ENCODE measurements at places on chromosomes 5 and 9.

GRCh38 chr5:157671592-157672330 is 428 bp downstream of the C5orf52 start:
- DNase-seq: no peak

GRCh38 chr9:127975376-127976315 is 5.1 kb downstream of the EEIG1 start:
- DNase-seq: no peak

GRCh38 chr5:61706751-61707150 is 374.7 kb downstream of the ZSWIM6 start:
- DNase-seq: no peak

GRCh38 chr5:116502616-116503015 is 72.0 kb downstream of the SEMA6A start:
- DNase-seq: peak; percentile 59

GRCh38 chr5:15374886-15375285 is 125.1 kb upstream of the FBXL7 start:
- DNase-seq: no peak

GRCh38 chr5:149386166-149386565 is 7.1 kb upstream of the IL17B start:
- DNase-seq: no peak

- DNase-seq: peak; percentile 83
These were observed 11.4 kb downstream of the GCNT4 start for GRCh38 chr5:75040973-75041372.

- DNase-seq: no peak
These were observed 116.9 kb downstream of the DENND1A start for GRCh38 chr9:123812984-123813383.

- no peak for DNase-seq
These were observed 7.5 kb downstream of the CMBL start for GRCh38 chr5:10300246-10300645.

DNA sequence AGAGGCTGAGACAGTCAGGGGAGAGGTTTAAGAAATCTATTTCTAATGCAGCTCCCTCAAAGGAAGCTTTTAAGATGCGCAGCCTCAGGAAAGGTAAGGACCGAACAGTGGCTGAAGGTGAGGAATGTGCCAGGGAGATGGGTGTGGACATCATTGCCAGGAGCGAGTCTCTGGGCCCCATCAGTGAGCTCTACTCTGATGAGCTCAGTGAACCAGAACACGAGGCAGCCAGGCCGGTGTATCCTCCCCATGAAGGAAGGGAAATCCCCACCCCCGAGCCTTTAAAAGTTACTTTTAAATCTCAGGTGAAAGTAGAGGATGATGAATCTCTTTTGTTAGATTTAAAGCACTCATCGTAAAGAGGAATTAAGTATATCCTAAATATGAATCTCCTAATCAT is 8.2 kb downstream of the CAVIN4 start:
- DNase-seq: no peak

DNA sequence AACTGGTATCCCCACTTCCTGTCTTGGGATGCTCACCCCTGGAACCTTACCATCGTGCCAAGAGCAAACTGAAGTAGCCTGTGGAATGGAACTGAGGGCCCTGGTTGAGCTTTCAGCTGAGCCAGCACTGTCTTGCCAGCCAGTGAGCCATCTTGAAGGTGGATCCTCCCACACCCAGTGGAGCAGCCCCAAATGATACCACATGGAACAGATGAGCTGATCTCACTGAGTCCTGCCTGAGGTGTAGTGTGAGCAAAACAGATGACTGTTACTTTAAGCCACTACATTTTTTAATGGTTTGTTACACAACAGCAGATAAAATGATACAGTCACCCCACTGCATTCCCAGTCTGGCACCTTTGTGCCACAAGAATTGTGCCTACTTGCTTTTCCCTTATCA is 2.2 kb upstream of the PCYOX1L start:
- DNase-seq: no peak

- DNase-seq: no peak
These were observed 395 bp downstream of the TLN1 start for GRCh38 chr9:35731415-35732184.

DNA sequence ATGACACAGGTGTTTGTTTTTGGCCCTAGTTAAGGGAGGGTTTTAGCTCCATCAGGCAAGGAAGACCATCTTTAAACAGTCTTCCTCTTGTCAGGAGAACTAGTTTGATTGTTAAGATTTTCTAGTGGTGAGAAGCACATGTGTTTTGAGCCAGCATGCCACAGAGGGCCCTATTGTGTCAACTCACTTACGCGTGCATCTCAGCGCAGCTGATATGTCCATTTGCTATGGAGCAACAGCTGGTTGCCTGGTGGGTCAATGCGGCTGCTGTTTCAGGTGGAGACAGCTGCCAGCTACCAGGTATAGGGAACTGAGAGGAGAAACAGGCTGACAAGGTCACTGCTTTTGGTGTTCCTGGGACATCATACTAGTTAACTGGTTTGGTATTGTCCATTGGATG is 100.5 kb upstream of the PRRC1 start:
- no peak for DNase-seq

DNA sequence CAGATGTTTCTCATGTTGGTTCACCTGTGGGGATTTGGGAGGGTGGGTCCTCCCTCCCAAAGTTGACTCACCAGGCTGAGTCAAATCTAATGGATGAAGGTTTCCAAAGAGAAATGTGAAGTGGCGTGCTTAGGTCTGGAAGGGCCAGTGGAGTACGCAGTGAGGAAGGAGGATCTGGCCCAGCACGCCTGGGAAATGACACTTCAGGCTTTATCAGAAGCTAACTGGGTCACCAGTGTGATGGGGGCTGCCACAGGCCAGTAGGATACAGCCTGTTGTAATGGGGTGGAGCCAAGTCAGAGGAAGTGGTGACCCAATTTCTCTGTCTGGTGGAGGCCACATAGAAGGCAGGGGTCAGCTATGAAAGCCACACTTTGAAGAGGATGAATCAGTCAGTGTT is 18.0 kb downstream of the POLR1E start:
- no peak for DNase-seq

- DNase-seq: no peak
These were observed 7.3 kb upstream of the FGF18 start for GRCh38 chr5:171412186-171412585.

- DNase-seq: no peak
These were observed 651.3 kb upstream of the ACO1 start for GRCh38 chr9:31733166-31733565.

- peak; percentile 14 for DNase-seq
These were observed 374.8 kb downstream of the KIAA0825 start for GRCh38 chr5:94243612-94244011.

DNA sequence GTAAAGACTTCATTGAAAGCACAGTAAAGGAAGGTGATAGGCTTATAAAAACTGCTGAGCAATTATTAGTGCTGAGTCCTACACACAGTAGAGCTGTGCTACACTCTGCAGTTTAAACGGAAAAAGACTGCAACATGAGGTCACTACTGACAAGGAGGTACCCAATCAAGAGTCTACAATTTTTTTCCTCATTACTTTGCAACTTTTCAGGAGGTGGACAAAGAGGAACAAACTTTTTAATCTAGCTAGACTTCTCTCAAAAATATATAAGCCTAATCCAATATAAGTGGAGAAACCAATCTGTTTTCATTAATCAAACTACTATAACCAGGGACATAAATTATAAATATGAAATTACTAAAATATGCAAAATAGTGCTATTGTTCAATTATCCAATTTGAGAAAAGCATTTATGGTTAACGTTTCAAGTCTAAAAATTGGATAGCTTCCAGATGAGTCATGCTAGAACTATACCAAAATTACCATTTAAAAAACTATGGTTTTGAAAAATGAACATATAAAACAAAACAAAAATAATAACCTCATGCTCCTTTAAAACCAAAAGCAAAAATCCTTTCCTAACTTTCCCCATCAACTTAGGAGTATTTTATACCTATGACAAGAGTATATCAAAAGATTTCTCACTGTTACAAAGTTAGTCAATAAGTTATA is 37.7 kb downstream of the FAM13B start:
- DNase-seq: peak; percentile 42

- peak; percentile 63 for DNase-seq
These were observed 665 bp downstream of the RASA1 start for GRCh38 chr5:87268126-87268969.

DNA sequence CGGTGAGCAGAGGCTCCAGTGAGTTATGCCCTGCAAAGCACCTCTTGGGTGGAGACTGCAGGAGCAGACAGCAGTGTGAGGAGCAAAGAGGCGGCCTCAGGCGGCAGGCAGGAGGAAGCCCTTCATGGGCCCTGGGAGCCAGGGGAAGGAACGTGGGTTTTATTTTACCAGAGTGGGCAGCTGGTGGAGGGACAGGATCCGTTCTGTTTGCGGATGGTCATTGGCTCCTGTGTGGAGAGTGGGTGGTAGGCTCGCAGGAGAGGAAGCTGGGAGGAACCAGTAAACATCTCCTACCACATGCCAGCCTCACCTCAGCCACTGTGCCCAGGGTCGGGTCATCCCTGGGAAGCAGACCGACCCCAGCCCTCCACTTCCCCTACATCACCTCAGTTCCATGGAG is 24.4 kb downstream of the HNRNPH1 start:
- no peak for DNase-seq

- no peak for DNase-seq
These were observed 64.8 kb upstream of the SPTLC1 start for GRCh38 chr9:92180002-92180400.

- peak; percentile 14 for DNase-seq
These were observed 238.1 kb downstream of the GAS1 start for GRCh38 chr9:86708918-86709835.

- peak; percentile 80 for DNase-seq
These were observed 131.1 kb downstream of the ACTL7B start for GRCh38 chr9:108724652-108725051.

- DNase-seq: peak; percentile 97
These were observed 141.4 kb downstream of the NPR3 start for GRCh38 chr5:32852535-32852934.

- peak; percentile 94 for DNase-seq
These were observed 177.2 kb upstream of the TUT7 start for GRCh38 chr9:86531273-86531970.

- DNase-seq: no peak
These were observed 104.3 kb downstream of the PHF2 start for GRCh38 chr9:93680443-93681268.

DNA sequence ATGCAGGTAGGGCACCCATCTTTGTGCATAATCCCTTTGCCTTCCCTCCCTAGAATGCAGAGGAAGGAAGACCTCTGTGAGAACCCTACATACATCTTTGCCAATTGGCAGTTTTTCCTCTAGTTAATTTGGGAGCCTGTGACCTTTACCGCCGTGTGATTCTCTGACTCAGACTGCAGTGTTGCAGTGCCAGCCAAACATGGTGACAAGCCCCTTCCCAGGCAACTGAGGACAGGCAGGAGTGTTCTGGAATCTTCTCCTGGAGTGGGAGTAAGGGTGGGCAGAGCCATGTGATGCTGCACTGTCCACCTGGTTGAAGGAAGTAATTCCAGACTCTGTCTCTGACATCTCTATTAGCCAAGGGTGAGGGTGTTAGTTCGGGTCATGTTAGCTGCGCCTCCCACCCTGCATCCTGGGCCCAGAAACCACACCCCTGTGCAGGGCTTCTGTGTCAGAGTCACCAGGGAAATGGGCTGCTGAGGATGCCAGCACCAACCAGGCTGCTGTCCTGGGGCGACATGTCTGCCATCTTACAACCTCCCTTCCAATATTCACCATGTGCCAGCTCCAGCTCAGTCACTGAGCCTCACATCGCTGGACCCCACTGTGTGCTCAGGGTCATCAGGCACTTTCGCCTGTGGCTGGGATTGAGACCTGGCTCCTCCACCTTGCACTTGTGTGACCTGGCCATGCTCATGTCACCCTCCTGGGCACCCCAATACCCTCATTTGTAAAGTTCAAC is 21.8 kb downstream of the KCNIP1 start:
- DNase-seq: no peak

DNA sequence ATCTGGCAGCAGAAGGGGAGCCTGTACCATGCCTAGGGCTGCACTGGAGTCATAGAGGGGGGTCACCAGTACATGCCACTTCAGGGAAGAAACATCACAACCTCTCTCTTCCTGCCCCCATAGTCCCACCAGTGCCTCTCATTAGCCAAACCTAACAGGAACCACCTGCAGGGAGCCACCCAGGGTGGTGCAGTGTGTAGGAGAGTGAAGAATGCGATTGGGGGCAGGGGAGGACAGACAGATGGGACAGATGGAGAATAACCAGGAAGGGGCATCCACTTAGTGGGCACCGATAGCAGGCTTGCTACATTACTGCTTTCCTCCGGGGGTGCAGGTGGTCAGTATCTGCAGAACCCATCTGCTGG is 19.2 kb downstream of the DAPK1 start:
- DNase-seq: no peak

GRCh38 chr5:169153405-169153804 is 147.5 kb downstream of the SLIT3 start:
- DNase-seq: no peak

- DNase-seq: peak; percentile 13
These were observed 950.6 kb upstream of the NUDT12 start for GRCh38 chr5:104513121-104513602.
